ENCODE measurements at places on chromosomes 5 and 9.

DNA sequence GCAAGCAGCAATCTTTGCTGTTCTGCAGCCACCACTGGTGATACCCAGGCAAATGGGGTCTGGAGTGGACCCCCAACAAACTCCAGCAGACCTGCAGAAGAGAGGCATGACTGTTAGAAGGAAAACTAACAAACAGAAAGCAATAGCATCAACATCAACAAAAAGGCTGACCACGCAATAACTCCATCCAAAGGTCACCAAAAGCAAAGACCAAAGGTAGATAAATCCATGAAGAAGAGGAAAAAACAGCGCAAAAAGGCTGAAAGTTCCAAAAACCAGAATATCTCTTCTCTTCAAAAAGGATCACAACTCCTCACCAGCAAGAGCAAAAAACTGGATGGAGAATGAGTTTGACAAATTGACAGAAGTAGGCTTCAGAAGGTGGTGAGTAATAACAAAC, 23.4 kb downstream of the FRMD3 start:
- no peak for DNase-seq

DNA sequence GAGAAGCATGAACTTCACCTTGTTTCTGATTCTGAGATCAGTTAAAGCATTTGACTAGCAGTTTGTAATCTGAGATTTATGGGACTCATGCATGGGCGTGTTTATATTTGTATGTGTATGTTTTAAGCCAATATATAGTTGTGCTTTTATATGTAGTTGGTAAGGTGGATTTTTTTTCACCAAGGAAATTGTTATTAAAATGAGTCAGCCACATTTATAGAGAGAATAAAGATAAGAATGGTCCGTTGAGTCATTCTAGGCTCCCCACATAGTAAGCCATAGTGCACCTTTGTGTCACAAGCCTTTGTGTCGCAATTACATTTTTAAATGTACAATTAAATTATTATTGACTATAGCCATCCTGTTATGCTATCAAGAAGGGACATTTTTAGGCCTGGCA, 89.0 kb downstream of the NLN start:
- DNase-seq: no peak

- no peak for DNase-seq
Measured at GRCh38 chr5:109413458-109413857, 3.7 kb upstream of the PJA2 start.

DNA sequence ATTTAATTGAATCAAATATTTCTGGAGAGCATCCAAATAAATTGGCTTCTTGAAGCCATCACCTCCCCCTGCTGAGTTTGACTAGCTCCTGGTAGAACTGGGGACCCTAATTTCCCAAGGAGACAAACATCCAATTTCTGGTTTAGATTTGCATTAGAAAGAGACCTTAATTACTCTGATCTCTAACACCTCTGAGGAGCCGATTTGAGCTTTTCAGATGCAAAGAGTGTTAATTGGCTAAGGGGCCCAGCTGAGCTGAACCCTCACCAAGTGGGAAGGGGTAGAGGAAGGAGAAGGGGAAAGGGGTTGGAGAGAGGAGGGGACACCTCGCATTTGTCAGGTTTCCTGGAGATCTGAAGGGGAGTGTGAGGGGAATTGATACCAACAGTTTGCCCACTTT, 145.4 kb upstream of the SHB start:
- DNase-seq: no peak

DNA sequence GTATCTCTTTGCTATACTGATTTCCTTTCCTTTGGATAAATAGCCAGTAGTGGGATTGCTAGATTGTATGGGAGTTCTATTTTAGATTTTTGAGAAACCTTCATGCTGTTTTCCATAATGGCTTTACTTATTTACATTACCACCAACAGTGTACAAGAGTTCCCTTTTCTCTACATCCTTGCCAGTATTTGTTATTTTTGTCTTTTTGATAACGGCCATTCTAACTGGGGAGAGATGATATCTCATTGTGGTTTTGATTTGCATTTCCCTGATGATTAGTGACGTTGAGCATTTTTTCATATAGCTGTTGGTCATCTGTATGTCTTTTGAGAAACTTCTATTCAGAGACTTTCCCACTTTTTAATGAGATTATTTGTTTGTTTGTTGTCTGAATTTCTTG, 25.8 kb downstream of the NADK2 start:
- no peak for DNase-seq

DNA sequence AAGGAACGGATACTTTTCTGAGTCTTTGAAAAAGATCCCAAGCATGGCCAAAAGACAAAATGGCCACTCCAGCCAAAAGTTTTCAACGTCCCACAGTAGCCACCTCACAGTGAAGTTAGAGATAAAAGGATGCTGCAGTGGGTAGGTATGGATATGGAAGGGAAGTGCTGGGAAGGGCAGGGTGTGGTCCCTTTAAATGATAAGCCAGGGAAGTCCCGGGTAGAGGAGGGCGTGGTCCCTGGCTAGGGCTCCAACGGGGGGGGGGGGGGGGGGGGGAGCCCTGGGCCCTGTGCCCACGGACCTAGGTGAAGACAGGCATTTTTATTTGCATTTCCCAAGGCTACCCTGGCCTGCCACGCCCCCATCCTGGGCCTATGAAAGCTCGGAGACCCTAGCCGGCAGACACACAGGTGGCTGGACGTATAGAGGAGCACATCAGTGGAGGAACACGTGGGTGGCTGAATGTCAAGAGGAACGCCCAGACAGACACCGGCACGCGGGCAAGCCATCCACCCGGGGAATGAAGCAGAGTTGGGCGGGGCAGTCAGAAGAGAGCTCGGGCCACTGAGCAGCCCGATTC, 306.7 kb downstream of the NFIB start:
- DNase-seq: no peak

- no peak for DNase-seq
Measured at GRCh38 chr5:76363352-76364225, 39.5 kb upstream of the IQGAP2 start.

DNA sequence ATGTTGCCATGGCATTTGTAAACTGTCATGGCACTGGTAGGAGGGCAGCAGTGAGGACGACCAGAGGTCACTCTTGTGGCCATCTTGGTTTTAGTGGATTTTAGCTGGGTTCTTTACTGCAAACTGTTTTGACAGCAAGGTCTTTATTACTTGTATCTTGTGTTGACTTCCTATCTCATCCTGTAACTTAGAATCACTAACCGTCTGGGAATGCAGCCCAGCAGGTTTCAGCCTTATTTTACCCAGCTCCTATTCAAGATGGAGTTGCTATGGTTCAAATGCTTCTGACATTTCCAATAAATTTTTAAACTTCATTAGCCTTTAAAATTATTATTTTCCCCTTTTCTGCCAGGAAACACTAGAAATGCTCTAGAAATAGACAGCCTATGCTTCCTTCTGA, 839.1 kb downstream of the NR2F1-AS1 start:
- no peak for DNase-seq

DNA sequence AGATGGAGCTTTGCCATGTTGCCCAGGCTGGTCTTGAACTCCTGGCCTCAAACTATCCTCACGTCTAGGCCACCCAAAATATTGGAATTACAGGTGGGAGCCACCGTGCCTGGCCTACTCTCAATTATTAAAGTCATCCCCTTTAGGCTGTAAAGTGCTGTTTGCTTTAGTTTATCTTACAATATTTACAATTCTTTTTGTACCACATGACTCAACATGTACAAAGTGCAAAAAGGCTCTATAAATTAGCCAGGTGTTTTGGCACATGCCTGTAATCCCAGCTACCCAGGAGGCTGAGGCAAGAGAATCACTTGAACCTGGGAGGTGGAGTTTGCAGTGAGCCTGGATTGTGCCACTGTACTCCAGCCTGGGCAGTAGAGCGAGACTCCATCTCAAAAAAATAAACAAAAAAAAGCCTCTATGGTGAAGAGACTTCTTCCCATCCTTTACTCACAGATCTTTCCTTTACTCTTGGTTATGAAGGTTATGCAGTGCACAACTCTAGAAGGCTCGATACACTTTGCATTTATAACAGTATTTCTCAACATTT, 28.5 kb upstream of the MLLT3 start:
- DNase-seq: no peak
